ENCODE measurements at places on chromosomes 3 and 15. TPM values are rescaled to one million over a fixed set of nuclear protein-coding genes. Genes with fewer than 3 reads are reported as not detected.

IDH3A gene
- total RNA-seq, result 19.6 TPM

STRC gene
- total RNA-seq, result not detected

DTX3L gene
- 17.2 TPM for total RNA-seq

IL16 gene
- total RNA-seq, result not detected

SAMMSON gene
- total RNA-seq, result 0.78 TPM

Data from Caki2 (cell line).